ENCODE measurements at places on chromosomes 1 and 21. TPM values are rescaled to one million over a fixed set of nuclear protein-coding genes. Genes with fewer than 3 reads are reported as not detected.

- DNase-seq: no peak
These were observed 50.6 kb downstream of the RAB3GAP2 start for GRCh38 chr1:220221670-220222069.

GRCh38 chr1:77349275-77349674, 67.5 kb downstream of the AK5 start:
- DNase-seq: no peak

GRCh38 chr1:81738875-81739274, 61.9 kb upstream of the ADGRL2 start:
- DNase-seq: no peak

The C1orf94 gene
- total RNA-seq: not detected

- DNase-seq: no peak
These were observed 4.5 kb downstream of the POLR3C start for GRCh38 chr1:145828367-145829026.

The KCNJ9 gene
- 0.05 TPM for total RNA-seq

- DNase-seq: no peak
These were observed 28.9 kb upstream of the RBM15 start for GRCh38 chr1:110310300-110310699.

- no peak for DNase-seq
These were observed 71.7 kb downstream of the SNX7 start for GRCh38 chr1:98732985-98733781.

The CCDC30 gene
- total RNA-seq: 3.4 TPM

The SPRR2G gene
- total RNA-seq: not detected

GRCh38 chr1:27487966-27488884, 1.7 kb downstream of the WASF2 start:
- DNase-seq: no peak

The DPT gene
- not detected for total RNA-seq

DNA sequence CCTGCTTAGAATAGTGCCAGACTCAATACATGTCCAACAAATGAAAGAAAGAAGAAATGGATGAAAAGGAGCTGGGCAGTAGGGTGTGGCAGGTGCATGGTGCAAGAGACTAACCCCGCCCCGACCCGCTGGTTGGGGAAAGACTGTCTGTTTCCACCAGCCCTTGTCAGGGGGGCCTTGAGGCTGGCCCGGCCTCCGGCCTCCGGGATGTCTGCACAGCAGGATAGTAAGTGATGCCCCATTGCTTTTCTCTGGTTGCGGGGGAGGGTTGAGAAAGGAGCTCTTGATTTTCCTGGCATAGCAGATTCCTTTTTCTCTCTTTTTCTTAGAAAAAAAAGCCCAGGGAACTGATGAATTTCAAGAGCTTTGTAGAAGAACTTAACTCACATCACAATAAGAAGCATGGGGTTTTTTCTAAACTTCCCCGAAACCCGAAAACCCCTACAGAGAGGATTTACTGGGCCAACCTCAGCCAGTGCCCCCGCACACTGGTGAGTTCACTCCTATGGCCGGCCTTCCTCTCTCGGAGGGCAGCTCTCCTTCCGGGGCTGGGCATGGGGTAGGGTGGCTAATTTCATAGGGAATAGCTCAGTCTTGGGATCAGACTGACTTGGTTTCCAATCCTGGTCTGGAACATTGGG, 12.5 kb upstream of the TTC22 start:
- DNase-seq: no peak

The XCL2 gene
- not detected for total RNA-seq

GRCh38 chr1:62311473-62311943, 7.7 kb downstream of the KANK4 start:
- DNase-seq: no peak

The EVA1C gene
- total RNA-seq: 1.1 TPM

The LCA5L gene
- 0.59 TPM for total RNA-seq

The NHLH1 gene
- 1.2 TPM for total RNA-seq

DNA sequence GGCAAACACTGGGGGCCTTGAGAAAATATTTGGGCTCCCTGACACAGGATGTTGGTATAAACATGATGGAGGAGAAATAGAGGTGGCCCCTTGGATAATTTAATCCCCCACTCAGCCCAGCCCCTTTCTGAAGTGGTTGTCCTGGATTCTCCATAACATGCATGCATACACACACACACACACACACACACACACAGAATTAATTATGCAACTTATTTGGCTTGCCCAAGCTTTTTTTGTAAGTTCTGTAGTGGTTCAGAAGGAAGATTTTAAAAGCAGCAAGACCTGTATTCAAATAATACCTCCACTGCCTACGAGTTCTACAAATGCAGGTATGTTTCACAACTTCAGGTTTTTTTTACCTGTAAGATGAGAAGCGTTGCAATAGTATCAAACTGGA, 15.0 kb downstream of the ATF3 start:
- no peak for DNase-seq

GRCh38 chr1:98325646-98326440, 335.7 kb upstream of the SNX7 start:
- no peak for DNase-seq

DNA sequence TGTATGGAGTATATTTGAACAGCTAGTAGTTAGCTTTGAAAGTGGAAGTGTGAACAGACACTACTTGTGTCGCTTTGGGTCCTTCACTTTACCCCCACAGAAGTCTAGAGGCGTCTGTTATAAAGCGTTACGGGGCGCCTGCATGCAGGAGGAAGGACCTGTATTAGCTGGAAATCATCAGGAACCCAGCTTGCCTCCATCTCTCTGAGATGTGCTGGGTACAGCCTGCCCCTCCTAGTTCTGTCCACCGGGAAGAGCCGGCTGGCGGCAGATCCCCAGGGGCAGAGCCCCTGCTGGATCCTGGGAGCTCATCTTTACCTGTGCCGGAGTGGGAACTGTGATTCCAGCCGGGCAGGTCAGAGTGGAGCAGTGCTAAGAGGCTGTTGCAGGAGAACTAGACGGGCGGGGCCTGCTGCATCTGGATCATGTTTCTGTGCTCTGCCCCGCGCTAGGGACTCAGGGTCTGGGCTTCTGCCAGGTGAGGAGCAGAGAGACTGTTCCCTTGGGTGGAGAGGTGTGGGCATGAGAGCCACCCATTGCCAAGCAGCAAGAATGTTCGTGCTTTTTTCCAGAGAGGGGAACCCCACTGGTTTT, 22.3 kb upstream of the SPSB1 start:
- no peak for DNase-seq

DNA sequence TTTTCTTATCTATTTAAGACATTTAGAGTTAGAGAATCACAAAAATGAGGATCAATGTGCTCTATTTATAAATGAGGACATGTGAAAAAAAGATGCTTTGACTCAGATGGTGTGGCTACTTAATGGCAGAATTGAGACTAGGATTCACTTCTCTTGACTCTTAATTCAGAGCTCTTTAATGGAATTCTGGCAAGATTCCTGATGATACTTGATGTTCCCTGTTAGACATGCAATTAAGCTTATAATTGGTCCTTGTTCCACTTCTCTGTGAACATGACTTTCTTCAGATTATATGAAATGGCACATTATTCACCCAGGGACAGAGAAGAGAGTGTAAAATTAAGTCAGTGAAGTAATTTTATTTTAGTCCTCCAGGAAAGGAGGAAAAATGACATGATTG, 165.3 kb downstream of the LRRC7 start:
- no peak for DNase-seq

The DHRS3 gene
- 5.7 TPM for total RNA-seq

- no peak for DNase-seq
These were observed 68.4 kb upstream of the GPR88 start for GRCh38 chr1:100469578-100469977.

DNA sequence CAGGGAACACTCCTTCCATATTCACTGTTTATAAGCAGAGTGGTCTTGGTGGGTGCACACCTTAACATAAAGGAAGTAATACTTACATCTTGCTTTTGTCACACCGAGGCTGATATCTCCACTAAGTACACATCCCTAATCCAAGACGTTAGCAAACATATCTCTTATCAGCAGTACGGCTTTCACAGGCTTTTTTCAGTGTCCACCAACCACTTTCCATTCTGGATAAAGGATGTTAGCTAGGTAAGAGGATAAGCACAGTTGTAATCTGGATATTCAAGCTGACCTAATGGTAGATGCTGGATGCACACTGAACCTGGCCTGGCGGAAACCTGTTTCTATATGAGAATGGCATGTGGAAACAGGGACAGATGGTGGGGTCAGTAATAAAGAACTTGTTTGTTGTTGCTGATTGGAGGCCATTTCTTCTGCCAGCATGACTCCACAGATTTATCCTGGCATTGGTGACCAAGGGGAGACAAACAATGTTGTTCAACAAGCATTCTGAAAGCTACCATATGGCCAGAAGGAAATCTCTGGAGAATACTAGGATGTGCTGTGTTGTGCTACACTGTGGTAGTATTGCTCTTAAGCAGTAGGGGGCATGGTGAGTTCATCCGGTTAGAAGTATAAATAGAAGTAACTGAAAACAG, 416.4 kb downstream of the PTBP2 start:
- DNase-seq: peak; percentile 39
